Gastroesophageal sphincter (tissue), 4 donors: ENCODE measurements at places on chromosomes 11 and 22.

DNA sequence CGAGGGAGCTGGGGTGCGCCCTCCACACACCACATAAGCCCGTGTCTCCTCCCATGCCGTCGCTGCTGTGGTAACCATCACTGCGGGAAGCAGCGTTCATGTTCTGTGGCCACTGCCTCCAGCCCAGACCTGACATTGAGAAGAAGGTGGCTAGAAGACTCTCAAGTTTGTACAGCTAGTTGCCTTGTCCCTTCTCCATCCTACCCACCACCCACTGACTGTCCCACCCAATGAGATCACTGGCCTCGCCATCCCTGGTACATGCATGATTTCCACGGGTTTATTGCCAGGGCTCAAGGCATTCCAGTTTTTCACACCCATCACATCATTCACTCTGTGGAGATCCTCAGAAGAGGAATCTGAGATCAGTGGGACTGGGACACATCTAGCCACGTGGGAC lies 33.0 kb downstream of the AHNAK start:
- no peak for ATAC-seq

DNA sequence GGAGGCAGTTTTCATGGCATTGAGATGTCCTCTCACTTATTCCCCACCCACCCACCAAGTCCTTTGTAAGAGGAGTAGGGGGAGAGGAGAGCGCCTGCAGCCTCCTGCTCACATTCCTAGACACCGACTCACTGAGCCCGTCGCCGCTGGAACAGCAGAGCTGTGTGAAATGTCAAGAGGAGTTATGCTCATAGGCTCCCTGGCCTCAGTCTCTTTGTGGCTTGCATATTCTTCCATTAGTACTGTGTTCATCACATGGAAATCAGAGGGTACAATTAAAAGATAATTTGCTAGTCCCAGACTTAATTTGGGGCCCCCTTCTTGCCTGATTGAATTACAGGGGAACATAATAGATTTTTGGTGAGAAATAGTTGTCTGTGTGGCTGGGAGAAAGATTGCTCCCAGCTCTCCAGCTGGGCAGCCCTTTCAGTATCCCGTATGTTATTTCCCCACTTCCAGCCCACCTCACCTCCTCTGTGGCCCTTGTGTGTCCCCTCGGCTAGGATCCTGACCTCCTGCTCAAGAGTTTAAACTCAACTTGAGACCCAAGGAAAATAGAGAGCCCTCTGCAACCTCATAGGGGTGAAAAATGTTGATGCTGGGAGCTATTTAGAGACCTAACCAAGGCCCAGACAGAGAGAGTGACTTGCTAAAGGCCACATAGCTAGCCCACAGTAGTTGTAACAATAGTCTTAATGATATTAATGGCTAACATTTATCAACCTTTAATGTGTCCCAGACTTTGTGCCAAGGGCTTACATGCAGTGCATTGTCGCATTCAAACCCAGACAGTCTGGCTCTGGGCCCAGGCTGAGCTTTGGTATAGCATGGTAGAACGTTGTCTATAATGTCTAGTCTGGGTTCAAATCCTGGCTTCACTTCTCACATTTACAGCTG lies 32.2 kb downstream of the LIMK2 start:
- no peak for ATAC-seq

GRCh38 chr11:44868455-44869421 lies 81.9 kb downstream of the TP53I11 start:
- ATAC-seq = no peak

DNA sequence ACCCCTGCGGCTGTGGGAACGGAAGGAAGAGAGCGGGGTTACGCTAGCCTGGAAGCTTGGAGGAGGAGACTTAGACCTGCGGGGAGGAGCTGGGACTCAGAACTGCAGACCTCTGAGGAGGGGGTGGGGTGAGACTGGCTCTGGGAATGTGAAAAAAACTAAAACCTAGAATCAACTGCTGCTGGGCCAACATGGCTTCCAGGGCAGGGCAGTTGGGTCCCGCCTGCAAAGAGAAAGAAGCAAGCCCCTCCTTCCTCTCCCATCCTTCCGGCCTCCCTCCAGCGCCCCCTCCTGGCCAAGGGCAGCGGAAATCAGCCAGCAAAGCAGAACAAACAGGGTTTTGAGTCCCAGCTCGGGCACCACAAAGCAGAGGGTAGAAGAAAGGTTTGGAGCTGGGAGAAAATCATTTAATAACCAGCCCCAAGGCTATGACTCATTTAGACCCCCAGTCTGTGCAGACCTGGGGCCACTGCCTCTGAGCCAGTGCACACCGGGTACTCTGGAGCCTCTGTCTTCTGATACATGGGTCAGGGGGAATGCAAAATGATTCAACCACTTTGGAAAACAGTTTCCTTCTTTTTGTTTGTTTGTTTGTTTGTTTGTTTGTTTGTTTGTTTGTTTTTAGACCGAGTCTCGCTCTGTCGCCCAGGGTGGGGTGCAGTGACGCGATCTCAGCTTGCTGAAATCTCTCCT lies 7.3 kb upstream of the NCF4 start:
- ATAC-seq = no peak

DNA sequence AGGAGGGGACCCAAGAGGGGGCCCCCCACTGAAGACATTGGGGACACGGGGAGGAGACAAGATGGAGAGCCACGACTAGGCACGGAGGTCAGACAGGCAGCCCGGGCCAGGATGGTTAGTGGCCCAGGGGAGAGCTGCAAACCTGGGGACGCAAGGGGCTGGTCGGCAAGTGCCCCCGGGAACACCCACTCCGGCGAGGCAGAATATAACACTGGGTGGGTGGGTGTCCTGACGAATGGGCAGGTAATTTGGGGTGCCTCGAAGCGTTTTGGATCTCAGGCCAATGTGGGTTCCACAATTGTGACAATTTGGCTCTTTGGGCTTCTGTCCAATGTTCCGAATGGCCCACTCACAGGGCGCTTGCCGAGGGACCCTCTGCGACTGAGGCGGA lies 9.9 kb downstream of the IGF2 start:
- ATAC-seq = no peak

- ATAC-seq = no peak
Measured at GRCh38 chr11:117005758-117006157, 92.5 kb downstream of the SIK3 start.

DNA sequence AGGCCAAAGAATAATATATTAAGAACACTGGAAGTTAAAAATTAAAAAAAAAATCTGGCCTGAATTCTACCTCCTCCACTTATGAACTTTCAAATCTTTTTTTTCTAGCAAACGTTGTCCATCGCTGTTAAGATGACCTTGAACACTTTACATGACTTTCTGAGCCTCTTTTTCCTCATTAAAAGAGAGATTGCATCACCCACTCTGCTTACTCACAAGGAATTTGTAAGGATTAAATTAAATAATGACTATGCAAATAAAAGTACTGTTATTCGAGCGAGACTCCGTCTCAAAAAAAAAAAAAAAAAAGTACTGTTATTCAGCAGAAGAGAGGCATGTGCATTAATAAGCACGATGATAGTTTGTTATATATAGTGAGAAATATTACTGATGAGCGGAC lies 285.1 kb upstream of the CCDC90B start:
- ATAC-seq = no peak

DNA sequence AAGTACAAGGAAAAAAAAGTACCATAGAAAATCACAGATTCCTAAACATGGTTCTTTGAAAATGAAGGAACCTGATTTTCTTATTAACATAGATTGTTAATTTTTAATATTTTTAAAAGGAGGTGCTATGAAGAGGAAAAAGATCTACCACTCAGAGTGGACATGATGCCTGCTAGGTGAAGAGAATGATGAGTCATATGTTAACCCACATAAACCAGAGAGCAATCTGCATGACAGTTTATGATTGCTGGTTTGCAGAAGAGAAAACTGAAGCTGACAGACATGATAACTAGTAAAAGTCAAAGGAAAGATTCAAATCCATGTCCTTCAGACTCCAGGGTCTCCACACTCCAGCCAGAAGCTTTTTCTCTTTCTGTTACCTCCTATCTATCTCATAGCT lies 1231.7 kb downstream of the LRRC4C start:
- no peak for ATAC-seq

DNA sequence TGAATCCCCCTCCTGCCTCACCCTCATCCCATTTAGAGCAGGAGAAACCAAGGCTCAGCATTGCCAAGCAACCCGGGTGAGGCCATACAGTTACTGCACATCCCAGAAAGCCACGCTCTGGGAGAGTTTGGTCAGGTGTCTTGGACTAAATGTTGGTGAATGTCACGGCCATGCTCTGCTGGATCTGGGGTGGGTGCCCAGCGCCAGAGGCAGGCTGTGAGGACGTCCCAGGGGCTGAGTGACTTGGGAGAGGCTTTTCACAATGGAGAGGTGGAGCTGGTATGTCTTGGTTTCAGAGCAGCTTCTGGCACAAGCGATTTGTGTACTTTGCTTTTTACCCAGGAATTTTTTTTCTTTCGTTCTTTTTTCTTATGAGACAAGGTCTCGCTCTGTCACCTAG lies 6.6 kb downstream of the SERHL2 start:
- ATAC-seq = no peak

GRCh38 chr11:119155733-119156492 lies 7.1 kb downstream of the ABCG4 start:
- no peak for ATAC-seq

DNA sequence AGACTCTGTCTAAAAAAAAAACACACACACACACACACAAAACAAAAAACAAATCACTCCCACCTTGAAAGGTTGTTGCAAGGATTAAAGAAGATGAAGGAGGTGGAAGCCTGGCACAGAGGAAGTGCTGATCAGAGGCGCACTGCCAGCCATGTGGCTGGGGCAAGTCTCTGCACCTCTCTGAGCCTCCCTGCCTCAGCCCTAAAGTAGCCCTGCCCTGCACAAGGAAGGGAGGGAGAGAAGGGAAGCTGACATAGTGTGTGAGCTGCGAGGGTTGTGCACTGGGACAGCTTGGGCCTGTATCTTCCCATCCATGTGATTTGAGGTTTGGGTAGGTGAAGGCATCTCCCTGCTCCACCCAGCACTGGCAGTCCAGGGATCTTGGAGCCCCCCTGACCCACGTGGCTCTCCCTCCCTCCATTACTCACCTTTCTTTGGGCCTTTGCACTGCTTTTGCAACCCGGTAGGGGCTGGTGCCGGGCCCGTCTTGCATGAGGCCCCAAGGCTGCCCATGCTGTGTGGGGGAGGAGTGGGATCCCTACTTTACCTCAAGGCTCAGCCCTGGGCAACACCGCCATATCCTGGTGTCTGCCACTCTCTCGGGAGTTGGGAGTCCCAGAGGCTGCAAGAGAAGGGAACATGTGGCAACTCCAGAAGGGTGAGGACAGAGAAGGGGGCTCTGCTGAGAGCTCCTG lies 30.5 kb downstream of the IFT27 start:
- no peak for ATAC-seq

DNA sequence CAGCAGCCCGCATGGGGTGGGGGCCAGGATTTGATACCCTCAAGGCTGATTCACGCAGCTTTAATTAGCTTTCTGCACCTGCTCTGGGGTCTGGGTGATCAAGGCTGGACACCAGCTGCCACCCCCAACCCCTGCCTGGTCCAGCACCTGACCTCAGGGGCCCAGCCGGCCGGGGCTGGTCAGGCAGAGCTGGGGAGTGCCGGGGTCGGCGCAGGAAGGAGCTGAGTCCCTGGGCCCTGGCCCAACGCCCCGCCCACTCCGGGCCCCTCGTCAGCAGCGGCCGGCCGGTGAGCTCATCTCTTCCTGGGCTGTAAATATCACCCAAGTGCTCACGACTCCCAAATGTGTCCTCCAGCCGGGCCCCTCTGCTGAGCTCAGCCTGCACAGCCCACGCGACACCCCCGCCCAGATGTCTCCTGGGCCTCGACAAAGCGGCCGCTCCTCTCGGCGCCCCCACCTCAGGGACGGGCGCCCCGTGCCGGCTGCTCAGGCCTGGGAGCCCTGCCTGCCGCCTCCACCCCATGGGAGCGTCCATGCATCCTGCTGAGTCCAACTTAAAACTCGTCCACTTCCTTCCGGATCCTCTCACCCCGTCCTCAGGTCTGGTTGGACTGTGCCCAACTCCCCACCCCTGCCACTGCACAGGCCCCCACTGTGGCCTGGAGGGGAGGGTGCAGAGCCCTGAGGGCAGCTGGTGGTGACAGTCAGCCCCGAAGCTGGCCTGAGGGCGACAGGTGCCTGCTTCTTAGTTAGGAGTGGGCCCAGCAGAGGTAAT lies 29.0 kb downstream of the RTN4R start:
- no peak for ATAC-seq

DNA sequence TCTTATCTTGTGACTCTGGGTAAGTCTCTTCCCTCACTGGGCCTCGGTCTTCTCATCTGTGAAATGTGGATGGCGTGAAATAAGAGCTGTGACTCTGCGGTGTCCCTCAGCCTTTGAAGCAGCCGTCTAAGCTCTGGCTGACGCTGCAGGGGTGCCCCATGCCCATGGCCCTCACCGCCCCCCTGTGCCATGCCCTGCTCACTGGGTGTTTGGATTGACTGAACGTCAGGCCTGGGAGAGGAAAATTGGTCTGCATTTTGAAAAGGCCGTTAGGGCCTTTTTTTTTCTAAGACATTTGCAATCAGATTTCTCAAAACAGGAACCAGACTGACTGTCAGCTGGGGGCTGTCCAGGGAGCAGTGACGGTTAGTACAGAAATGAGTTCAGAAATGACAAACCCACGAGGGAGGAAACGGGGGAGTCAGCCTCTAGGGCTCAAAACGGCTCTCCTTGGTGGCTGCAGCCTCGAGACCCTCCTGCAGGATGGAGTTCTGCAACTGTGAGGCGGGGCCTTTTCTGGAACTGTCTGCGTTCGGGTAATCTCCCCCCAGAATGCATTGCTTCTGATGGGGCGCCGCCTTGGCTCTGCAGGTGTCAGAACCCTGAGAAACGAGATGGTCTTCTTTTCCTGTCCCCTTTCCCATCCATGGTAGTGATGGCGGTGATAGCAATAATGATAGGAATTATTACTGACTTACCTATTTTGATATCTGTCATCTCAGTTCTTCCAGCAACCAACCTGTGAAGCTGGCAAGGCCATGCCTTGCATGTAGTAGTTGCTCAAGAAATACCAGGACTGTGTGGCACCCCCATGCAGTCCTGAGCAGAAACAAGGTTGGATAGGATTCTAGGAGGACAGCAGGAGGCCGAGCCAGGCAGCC lies 2.0 kb downstream of the GRK2 start:
- ATAC-seq = no peak

GRCh38 chr11:45818961-45819605 lies 14.1 kb downstream of the SLC35C1 start:
- ATAC-seq = no peak

DNA sequence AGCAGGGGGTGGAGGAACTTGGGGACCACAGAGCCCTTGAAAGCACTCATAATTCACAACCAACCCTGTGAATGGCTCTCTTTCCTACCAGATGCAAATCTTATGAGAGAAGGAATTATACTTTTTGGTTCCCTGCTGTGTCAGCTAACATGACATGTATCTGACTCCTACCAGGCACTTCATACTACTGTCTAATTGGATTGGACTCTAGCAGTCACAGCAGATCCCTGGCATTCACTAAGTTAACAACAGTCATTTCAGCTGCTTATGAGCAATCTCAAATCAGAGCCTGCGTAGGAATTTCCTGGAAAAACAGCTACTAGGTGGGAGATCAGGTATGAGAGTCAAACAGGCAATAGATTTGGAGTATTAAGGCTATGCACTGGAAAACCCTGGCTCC lies 11.1 kb upstream of the ENDOD1 start:
- ATAC-seq = no peak
